ENCODE measurements at places on chromosomes 5 and 9.

GRCh38 chr5:138900281-138900965, 25.3 kb upstream of the LRRTM2 start:
- DNase-seq = peak; percentile 66

DNA sequence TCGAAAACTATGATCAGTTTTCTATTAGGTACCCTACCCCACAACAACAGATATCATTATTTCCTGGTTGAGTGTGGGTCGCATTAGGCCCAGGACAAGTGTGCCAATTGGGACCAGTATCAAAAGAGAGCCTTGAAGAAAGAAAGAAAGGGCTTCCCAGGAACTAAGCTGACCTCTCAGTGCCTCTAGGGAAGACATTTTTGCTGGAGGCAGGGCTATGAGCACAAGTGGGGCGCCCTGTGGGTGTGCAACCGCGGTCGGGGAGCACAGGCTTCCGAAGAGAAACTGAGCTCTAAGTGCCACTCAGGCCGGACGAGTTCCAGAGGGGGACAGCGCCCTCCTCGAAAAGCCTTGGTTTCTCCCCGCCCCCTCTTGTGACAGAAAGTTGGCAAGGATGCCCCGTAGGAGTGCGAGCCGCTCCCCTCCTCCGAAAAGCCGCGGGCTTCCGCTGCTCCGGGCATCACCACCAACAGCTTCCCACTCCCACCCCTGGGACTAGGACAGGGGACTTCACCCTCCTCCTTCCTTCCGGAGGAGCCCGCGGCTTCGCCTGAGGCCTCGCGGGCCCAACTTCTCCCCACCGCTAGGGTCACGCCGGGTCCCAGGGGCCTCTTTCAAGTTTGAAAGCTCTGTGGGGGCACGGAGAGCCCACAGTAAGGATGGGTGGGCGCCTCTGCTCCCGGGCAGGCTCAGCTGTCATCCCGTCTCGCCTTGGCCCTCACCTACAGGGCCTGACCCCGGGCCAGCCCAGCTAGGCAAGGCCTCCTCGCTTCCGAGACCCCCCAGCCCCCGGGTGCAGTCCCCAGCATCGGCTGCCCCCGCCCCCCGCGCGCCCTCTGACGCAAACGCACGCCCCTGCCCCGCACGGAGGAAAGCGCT, 2.0 kb downstream of the NR2F1-AS1 start:
- peak; percentile 63 for DNase-seq

- peak; percentile 35 for DNase-seq
Observed at GRCh38 chr5:111299067-111299481, 74.9 kb downstream of the CAMK4 start.

GRCh38 chr5:37189355-37189754, 59.8 kb downstream of the CPLANE1 start:
- DNase-seq = no peak

DNA sequence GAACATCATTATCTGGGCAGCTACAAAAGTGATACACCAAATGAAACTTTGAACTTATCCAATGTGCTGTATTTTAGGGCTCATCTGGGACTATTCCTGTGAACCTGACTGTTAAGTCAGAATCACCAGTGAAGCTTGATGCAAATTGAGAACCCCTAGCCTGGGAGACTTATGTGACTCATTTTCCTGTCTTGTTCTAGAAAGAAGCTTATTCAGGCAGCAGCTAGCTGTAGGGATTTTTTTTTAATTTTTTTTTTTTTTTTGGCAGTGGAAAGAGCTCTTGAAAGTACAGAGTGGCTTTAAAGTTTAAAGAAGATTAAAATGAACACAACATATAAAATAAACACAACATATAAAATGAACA, 81.1 kb upstream of the TNFAIP8 start:
- peak; percentile 77 for DNase-seq

GRCh38 chr5:100472091-100472490, 63.1 kb upstream of the FAM174A start:
- DNase-seq = no peak

GRCh38 chr9:114221706-114222465, 66.5 kb downstream of the COL27A1 start:
- peak; percentile 36 for DNase-seq

DNA sequence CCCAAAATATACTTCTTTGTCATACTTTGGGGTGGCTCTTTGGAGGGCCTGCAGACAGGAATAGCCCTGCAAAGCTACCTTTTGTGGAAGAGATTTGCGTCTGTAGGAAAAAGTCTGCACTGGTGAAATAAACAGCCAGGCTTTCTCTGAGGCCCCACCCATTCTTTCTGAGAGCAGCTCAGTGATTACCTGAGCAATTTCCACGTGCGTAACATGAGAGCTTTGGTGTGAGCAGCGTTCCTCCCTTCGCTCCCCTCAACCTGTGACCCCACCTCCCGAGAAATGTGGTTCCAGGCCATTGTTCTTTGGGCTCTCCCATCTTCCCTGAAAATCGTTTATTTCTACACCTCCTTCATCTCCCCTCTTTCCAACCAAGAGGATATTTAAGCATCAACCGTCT, 23.8 kb upstream of the FBP1 start:
- no peak for DNase-seq

GRCh38 chr5:14812166-14812565, 59.4 kb downstream of the ANKH start:
- DNase-seq = no peak

- DNase-seq = no peak
Observed at GRCh38 chr5:137858954-137859353, 8.7 kb upstream of the MYOT start.

GRCh38 chr9:14218253-14218652, 95.7 kb downstream of the NFIB start:
- no peak for DNase-seq

DNA sequence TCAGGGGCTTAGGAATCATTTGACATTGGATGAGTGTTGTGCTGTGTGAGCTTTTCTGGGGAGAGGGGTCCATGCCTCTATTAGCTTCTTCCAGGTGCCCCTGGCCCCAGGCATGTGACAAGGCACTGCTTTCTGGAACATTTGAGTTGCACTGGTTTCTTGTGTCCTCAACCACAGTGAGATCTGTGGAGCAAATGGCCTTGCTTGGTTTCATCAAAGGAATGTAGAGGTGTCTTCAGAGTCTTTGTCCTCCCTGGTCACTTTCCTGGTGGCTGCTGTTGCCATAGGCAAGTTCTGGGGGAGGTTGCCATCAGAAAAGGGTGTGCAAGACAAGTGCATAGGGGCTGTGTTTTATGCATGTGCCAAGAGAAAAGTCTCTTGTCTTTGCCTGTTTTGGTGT, 157.5 kb downstream of the MACROH2A1 start:
- no peak for DNase-seq

DNA sequence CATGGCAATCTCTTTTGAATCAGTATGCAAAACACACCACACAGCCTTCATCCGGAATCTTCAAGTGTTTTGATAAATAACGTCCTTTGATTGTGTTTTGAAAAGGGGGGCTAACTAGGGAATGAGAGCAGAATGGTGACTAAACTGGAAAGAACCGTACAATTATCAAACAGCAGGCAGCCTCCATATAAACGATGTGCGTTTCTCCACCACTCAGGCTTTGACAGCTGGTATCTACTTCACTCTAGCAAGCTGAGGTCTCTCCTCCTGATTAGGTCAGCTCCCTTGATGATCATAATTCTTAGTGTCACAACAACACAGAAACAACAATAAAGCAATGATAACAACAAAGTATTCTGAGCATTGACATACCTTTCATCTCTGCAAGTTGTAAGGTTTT, 465.9 kb downstream of the TUSC1 start:
- no peak for DNase-seq

- no peak for DNase-seq
Observed at GRCh38 chr5:143717400-143717799, 94.6 kb upstream of the HMHB1 start.

DNA sequence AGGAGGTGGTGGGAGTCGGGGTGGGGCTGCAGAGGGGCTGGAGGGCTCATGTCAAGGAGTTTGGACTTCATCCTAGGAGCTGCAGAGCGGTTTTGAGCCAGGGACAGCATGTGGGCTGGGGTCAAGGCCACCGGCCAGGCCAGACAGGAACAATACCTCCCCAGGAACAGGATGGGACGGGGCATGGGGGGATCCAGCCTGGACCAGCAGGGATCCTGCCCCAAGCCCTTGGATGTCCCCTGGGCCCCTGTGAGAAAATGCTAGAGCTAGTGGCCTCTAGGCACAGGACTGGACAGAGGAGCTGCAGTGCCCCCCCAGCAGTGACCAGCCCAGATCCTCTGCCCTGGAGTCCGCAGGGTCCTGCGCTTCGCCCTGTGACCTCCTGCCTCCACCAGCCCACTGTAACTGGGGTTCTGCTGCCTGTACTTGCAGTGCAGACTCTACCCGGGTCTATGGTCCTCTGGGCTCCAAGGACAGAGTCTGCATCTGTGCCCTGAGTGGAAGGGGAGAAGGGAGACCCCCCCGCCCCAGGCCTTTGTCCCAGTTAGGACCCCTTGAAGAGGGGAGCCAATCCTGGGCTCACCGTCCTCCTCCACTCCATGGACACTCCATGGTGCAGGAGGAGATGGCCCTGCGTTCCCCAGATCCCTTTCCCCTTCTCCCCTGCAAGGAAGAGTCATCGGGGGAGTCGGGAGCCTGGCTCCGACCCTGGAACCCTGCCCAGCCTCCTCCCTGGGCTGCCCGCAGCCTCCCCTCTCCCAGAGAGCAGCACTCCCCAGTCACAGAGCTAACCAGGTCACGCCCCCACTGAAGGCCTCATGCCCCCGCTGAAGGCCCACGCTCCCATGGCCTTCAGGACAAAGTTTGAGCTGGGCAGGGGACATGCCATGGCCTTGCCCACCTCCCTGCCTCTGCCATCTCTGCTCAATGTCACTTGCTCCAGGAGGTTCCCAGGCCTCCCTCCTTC, 3.0 kb upstream of the MXD3 start:
- no peak for DNase-seq

GRCh38 chr9:71861618-71862017, 49.4 kb downstream of the ABHD17B start:
- DNase-seq = peak; percentile 82

GRCh38 chr5:171597946-171598640, 178.6 kb downstream of the FGF18 start:
- no peak for DNase-seq

- DNase-seq = peak; percentile 56
Observed at GRCh38 chr9:125472926-125473701, 211.5 kb downstream of the GAPVD1 start.

DNA sequence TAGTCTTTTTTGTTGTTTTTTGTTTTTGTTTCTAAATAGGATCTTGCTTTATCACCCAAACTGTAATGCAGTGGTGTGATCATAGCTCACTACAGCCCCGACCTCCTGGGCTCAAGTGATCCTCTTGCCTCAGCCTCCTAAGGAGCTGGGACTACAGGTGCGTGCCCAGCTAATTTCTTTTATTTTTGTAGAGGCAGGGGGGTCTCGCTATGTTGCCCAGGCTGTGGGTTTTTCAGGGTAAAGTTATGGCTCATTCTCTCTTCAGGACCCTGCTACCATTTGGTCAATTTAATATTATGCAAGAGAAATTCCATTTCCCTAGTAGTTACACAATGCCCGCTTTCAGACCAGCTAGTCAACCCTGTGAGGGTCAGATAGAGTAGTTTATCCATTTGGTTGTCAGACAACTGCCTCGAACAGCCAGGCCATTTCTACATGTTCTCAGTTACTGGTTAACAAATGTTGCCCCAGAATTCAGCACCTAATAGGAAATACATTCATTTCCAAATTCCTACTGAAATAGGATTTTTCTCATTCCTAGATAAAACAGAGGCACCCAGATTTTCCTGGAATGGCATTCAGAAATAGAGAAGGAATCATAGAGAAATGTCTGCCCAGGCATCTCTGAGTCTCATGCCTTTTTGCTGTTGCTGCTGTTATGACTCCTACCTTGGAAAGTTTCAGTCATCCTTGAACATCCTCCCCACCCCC, 6.4 kb upstream of the GLIS3 start:
- peak; percentile 62 for DNase-seq

- DNase-seq = no peak
Observed at GRCh38 chr9:129816501-129817435, 7.2 kb downstream of the TOR1A start.

DNA sequence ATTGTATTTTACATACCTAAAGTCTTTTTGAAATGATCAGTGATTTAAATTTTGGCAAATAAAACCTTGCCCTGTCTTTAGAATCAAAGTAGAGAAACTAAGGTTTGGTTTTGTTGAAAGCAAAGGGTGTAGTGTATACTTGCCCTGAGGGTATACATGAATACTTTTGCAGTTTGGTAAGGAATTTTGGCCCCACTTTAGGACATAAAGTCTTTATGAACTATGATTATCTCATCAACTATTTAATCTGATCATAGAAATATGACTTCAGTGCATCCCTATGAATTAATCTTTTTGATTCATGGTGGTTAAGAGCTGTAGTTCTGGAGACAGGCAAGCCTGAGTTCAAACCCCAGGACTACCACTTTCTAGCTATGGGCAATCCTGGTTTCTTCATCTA, 17.7 kb downstream of the RAD1 start:
- no peak for DNase-seq

- no peak for DNase-seq
Observed at GRCh38 chr9:126592461-126592860, 21.3 kb upstream of the LMX1B start.

GRCh38 chr5:76583163-76584047, 39.8 kb downstream of the F2RL2 start:
- peak; percentile 33 for DNase-seq
